ENCODE measurements at places on chromosomes 1 and 21. TPM values are rescaled to one million over a fixed set of nuclear protein-coding genes. Genes with fewer than 3 reads are reported as not detected.

DNA sequence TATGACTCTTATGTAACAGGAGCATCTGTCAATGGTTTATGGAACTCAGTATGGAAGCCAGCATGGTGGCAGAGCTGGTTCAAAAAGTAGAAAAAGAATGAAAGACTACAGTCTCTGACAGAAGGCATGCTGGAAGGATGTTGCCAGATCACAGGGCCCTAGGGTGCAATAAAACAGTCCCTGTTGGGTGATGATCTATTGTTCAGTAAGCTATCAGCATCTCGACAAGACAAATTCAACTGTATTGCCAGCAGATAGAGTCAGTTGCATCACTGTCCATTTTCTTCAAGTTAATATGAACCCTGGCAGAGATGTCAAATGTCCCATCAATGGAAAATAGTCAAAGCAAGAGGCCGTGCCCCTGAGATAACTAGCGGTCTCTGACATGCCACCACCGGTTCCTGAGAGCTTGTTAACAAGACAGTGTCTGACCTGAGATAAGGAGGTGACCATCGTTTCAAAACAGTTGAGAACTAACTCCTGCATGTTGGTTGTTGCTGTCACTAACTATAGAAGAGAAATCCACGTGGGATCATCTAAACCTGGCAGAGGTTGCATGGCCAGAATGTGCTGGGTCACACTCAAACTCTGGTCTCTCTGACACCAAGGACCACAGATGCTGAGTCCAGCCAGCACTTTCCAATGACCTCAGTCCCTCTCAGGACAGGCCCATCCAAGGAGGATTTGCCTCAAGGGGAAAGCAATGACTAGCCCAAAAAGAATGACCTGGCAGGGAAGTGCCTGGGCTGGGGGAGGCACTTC lies 125.9 kb downstream of the RIPK4 start:
- H3K27ac ChIP-seq, result no peak overlapping the region
- H3K4me1 ChIP-seq, result no peaks in the 10 kb centered on the region
- no peak overlapping the region for H3K4me3 ChIP-seq
- no peaks in the 10 kb centered on the region for H3K27me3 ChIP-seq
- DNase-seq, result no peak

DNA sequence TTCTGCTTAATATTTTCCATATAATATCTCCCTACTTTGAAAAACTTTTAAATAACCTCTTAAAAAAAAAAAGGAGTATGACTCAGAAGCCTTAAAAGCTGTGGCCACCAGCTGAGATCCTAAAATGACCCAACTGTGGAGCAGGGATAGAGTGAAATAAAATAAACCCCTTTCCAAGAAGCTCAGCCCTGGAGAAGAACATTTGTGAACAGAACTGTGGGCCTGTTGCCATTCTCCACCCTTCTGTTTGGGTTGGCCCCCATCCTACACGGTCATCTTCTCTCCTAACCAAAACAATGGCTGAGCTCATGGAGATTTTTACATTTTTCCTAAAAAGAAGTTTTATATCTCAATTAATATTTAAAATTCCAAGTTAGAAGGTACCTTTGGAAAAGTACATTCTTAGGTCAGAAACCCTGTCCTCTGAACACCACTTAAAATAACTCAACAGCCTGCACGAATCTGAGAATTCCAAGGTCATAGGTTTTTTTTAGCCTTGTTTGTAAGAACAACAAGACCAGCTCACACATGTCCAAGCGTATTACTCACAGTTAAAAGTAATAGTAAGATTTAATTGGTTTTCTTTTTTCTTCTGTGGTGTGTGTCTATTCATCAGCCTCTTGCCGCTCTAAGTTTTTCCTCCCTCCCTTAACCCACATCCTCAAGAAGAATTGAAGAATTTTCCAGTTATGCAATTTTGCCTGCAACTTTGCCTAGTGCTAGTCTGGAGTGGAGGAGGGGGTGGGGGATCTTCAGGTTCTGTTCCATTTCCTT lies 107.7 kb upstream of the ERRFI1 start:
- H3K27me3 ChIP-seq, result no peaks in the 10 kb centered on the region
- H3K36me3 ChIP-seq, result no peaks in the 10 kb centered on the region
- H3K4me1 ChIP-seq, result no peaks in the 10 kb centered on the region
- DNase-seq, result no peak
- H3K4me3 ChIP-seq, result no peak overlapping the region
- H3K27ac ChIP-seq, result no peak overlapping the region

DNA sequence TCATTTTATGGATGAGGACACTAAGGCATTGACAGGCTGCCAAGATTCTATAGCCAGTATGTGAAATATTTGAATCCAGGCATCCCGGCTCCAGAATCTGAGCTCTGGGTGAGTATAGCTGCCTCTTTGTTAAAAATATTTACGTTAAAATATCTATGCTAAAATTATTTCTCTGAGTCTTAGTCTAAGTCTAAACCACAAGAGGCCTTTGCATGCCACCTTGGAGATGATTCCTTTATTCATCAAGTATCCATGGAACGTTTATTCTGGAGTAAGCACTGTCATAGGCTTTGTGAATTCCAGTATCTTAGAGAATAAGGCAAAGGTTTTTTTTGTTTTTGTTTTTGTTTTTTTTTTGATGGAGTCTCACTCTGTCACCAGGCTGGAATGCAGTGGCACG lies 116.4 kb downstream of the GREM2 start:
- H3K36me3 ChIP-seq, result no peaks in the 10 kb centered on the region
- no peak overlapping the region for H3K27ac ChIP-seq
- H3K27me3 ChIP-seq, result peaks cover 9% of the 10 kb centered on the region
- H3K4me1 ChIP-seq, result peaks cover 2% of the 10 kb centered on the region

DNA sequence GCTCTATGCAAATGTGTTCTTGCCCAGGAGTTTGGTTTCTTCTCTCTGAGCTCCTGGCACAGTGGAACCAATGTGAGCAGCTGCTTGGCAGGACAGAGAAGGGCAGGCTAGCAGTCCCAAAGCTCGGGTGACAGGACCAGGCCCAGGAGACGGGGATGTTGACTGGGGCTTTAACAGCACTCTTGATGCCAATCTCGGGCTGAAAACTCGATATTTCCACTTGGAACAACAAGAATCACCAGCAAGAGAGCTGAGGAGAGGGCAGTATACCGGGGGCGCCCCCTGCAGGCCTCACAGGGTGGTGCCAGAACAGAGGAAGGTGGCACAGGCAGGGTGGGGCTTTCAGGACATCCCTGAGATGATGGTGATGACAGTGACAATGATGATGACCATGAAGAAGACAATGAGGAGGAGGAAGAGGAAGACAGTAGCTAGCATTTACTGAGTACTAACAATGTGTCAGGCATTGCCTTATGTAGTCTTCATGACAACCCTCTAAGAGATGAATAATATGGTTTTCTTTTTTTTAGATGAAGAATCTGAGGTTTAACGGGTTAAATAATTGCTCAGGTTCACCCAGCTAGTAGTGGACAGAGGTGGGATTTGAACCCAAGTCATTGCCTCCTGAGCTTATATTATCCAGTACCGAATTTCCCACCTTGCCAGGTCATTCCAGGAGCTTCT lies 2.7 kb upstream of the KCNJ9 start:
- no peaks in the 10 kb centered on the region for H3K4me1 ChIP-seq
- no peak overlapping the region for H3K4me3 ChIP-seq
- H3K27ac ChIP-seq, result no peak overlapping the region
- H3K27me3 ChIP-seq, result peaks cover 33% of the 10 kb centered on the region
- DNase-seq, result no peak

The OR2T35 gene
- not detected for total RNA-seq

The PCSK9 gene
- 33.8 TPM for total RNA-seq

GRCh38 chr1:230957580-230957989 lies 21.1 kb downstream of the TTC13 start:
- no peak overlapping the region for H3K27ac ChIP-seq
- no peaks in the 10 kb centered on the region for H3K27me3 ChIP-seq
- H3K4me1 ChIP-seq, result no peaks in the 10 kb centered on the region
- no peak for DNase-seq
- no peaks in the 10 kb centered on the region for H3K36me3 ChIP-seq

GRCh38 chr1:41368366-41368765 lies 7.1 kb downstream of the FOXO6 start:
- no peak for DNase-seq
- no peaks in the 10 kb centered on the region for H3K36me3 ChIP-seq

The FOXD3 gene
- total RNA-seq, result 33.7 TPM

DNA sequence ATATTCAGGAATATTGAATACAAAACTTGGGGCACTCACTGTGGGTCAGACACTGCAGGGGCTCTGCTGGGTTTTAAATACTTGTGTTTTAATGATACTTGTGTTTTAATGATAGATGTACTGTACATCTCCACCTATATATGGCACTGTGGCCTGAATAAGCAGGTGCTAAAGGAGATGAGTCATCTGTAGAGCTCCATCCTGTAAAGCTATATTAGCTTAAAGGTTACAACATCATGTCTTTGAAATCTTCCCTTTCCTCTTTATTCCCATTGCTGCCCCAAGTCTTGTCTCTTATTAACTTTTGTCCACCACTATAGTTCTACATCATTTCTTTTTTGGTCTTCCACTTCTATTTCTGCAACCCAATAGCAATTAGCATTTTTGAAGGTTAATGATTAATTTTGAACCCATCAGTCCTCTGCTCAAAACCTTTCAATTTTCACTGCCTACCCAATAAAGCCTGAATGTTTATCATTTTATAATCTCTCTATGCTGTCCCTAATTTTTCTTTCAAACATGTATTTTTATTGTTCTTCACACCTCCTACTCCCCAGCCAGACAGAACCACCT lies 113.3 kb upstream of the PTGFR start:
- H3K36me3 ChIP-seq, result no peaks in the 10 kb centered on the region
- no peaks in the 10 kb centered on the region for H3K4me1 ChIP-seq
- H3K4me3 ChIP-seq, result no peak overlapping the region
- no peaks in the 10 kb centered on the region for H3K27me3 ChIP-seq

DNA sequence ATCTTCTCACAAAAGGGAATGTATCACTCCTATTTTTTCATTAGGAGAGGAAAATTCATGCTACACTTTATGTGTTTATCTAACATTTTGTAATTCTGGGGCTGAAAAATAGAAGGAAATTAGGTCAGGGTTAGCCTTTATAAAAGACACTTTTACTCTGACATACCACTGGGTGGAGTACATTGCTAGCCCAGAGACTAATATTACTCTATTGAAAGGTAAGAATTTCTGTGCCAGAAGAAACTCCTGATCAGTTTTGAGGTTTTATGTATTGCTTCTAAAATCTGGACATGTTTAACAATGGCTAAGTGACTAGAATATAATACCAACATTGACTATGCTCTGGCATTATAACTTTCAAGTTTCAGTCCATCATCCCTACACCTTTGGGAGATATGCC lies 724.6 kb downstream of the USP25 start:
- H3K27ac ChIP-seq, result no peak overlapping the region
- no peak for DNase-seq
- H3K27me3 ChIP-seq, result no peaks in the 10 kb centered on the region
- H3K36me3 ChIP-seq, result no peaks in the 10 kb centered on the region

The SPATA21 gene
- total RNA-seq, result not detected

DNA sequence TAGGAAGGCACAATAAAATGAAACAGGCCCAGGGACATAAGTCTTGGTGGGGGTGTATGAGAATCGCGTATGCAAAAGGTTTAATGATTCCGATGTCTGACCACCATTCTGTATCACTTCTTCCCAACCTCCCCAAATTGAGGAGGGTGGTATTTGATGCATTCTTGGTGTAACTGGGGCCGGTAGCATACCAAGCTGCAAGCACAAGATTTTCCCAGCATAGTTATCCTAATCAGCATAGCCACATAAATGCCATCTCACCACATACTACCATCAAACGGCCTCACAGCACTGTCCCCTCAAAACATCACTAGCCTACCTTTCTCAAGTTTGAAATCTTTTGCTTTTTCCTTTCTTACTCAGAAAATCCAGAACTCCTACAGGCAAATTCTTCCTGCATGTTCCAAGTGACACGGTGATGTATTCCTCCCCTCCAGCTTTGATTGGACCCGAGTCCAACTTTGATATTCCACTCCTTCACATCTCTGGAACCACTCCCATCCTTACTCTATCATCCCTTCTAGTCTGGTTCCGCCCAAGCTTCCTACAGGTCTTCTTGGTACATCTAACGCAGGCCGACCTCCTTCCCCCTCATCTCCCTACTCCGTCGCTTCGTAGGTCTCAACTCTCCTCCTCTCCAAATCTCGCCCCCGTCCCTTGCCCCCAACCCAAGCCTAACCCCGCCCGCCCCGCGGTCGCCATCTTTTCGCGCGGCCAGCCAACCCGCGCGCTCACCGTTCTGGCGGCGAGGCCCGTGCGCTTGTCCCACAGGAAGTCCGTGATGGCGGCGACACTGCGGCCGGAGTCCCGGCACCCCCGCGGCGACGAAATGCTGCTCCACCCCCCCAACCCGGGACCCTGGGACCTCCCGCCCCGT lies 600 bp downstream of the CLK2 start:
- H3K4me3 ChIP-seq, result peak overlapping the region; percentile 86
- no peaks in the 10 kb centered on the region for H3K27me3 ChIP-seq
- no peak for DNase-seq
- H3K36me3 ChIP-seq, result peaks cover 29% of the 10 kb centered on the region
- peak overlapping the region; percentile 78 for H3K27ac ChIP-seq
- no peaks in the 10 kb centered on the region for H3K4me1 ChIP-seq

The KIAA0319L gene
- total RNA-seq, result 49.4 TPM

- H3K36me3 ChIP-seq, result no peaks in the 10 kb centered on the region
- no peaks in the 10 kb centered on the region for H3K27me3 ChIP-seq
- H3K4me1 ChIP-seq, result no peaks in the 10 kb centered on the region
- no peak overlapping the region for H3K27ac ChIP-seq
- no peak for DNase-seq
- no peak overlapping the region for H3K4me3 ChIP-seq
Measured at GRCh38 chr1:191206513-191207207, 729.0 kb upstream of the BRINP3 start.

DNA sequence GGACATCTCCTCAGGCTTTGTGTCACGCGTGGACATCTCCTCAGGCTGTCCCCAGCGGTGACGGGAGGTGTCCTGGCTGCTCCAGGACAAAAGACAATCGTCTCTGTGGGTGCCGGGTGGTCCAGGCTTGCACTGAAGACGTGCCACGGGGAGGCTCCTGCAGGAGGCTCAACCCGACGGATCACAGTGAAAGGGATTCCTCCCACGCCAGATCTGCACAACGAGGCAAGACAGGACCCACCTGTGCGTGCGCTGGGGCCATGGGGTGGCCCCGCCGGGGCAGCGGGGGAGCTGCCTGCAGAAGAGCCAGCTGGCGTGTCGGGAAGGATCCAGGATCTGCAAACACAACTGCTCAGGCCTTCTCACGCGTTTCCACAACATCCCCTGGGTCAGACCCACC lies 18.8 kb upstream of the ARHGEF16 start:
- H3K4me3 ChIP-seq, result no peak overlapping the region
- no peak for DNase-seq
- H3K27me3 ChIP-seq, result no peaks in the 10 kb centered on the region
- H3K27ac ChIP-seq, result no peak overlapping the region
- no peaks in the 10 kb centered on the region for H3K36me3 ChIP-seq

The RHD gene
- not detected for total RNA-seq

DNA sequence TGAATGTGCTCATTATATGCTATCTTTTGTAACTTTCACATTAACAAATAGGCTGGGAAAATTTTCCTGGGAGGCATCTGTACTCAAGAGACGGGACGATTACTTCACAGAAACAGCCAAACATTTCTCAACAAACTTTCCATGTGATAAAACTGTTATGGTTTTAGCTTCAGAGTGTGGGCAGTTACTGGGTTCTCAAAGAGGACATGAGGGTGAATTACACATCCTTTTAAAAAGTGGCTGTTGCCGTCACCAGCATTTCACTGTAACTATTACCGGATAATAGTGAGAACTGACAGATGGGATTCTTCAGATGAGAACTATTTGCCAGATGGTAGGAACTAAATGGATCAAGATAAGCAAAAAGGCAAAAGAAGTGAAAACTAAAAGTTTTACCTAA lies 109.1 kb downstream of the APP start:
- H3K4me3 ChIP-seq, result no peak overlapping the region
- H3K4me1 ChIP-seq, result no peaks in the 10 kb centered on the region
- H3K27me3 ChIP-seq, result no peaks in the 10 kb centered on the region
- no peak for DNase-seq
- H3K36me3 ChIP-seq, result no peaks in the 10 kb centered on the region
- no peak overlapping the region for H3K27ac ChIP-seq
